Calu3 (cell line): ENCODE measurements at places on chromosomes 11 and 22.

DNA sequence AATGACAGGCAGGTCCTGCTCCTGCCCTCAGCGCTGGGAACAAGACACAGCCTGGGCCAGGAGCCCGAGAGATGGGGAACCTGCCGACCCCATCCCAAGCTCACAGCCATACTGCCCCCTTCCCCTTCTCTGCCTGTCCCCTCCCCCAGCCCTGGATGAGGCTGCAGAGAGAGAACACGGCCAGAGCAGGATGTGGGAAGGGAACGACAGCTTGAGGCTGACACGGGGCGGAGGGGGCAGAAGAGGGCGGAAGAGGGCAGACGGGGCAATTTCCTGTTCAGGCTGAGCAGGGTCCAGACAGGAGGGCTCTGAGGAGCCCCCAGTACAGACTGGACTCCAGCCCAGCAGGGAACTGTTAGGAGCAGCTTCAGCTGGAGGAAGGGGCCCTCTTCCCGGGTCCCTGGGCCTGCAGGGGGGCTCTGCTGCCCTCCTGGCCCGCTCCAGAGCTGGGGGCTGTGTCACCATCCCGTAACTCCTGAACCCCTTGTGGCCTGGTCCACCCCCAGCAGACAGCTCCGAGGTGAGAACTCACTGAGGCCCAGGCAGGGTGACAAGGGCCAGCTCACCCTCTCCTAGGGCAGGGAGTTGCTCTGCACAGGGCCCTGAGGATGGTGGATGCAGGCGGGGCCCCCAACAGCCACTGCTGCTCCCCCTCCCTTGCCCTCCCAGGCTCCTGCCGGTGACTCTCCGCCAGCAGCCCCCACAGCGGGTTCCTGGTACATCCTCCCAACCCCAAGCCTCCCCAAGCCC, 5.7 kb downstream of the CTSD start:
- H3K27ac ChIP-seq: no peak overlapping the region
- H3K4me3 ChIP-seq: no peak overlapping the region
- H3K27me3 ChIP-seq: no peaks in the 10 kb centered on the region
- no peak for DNase-seq

DNA sequence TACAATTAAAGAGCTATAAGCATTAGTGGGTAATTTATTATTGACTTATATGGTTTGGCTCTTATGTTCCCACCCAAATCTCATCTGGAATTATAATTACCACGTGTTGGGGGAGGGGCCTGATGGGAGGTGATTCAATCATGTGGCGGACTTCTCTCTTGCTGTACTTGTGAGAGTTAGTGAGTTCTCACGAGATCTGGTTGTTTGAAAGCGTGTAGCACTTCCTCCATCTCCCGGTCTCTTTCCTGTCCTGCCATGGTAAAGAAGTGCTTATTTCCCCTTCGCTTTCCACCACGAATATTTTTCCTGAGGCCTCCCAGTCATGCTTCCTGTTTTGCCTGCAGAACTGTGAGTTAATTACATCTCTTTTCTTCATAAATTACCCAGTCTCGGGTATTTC, 28.1 kb upstream of the CHORDC1 start:
- H3K4me1 ChIP-seq: no peaks in the 10 kb centered on the region
- H3K27ac ChIP-seq: no peak overlapping the region
- H3K36me3 ChIP-seq: no peaks in the 10 kb centered on the region
- no peak overlapping the region for H3K4me3 ChIP-seq

GRCh38 chr11:111300569-111300968, 2.2 kb downstream of the POU2AF3 start:
- peak overlapping the region; percentile 66 for H3K4me3 ChIP-seq
- no peaks in the 10 kb centered on the region for H3K27me3 ChIP-seq
- DNase-seq: no peak
- H3K36me3 ChIP-seq: peaks cover 8% of the 10 kb centered on the region

- H3K4me1 ChIP-seq: no peaks in the 10 kb centered on the region
- peaks cover 53% of the 10 kb centered on the region for H3K27me3 ChIP-seq
- H3K36me3 ChIP-seq: no peaks in the 10 kb centered on the region
- no peak overlapping the region for H3K4me3 ChIP-seq
- no peak for DNase-seq
Measured at GRCh38 chr11:123718469-123718868, 23.0 kb downstream of the ZNF202 start.

DNA sequence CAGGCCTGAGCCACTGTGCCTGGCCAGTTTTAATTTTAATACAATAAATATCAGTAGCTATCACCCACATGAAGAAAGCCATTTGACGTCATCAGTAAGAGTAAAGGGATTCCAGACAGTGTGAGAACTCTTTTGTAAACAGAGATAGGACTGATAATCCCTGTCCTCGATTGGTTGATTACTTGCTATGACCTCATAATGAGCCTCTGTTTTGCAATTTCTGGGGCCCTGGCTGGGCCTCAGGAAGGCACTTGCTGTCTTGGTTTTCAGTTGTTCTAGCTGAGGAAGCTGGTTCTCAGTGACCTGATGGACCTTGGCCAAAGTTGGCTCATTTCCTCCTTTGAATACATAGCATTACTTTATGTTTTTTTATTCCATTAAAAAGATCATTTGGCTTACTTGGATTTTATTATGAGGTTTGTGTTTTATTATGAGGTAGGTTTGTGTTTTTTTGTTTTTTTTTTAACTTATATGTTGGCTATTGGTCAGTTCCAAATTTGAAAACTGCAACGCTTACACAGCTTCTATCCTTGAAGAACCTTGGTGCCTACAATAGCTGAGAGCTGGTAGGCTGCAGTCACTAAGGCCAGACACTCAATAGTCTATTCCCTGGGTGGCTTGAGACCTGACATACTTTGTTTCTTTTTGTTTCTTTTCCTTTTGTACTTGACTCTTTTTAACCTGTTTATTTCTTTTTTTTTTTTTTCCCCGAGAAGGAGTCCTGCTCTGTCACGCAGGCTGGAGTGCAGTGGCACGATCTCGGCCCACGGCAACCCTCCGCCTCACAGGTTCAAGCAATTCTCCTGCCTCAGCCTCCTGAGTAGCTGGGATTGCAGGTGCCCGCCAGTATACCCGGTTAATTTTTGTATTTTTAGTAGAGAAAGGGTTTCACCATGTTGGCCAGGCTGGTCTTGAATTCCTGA, 20.0 kb downstream of the MARK2 start:
- peaks cover 13% of the 10 kb centered on the region for H3K4me1 ChIP-seq
- H3K27ac ChIP-seq: no peak overlapping the region
- no peaks in the 10 kb centered on the region for H3K27me3 ChIP-seq
- DNase-seq: no peak
- peaks cover 16% of the 10 kb centered on the region for H3K36me3 ChIP-seq

DNA sequence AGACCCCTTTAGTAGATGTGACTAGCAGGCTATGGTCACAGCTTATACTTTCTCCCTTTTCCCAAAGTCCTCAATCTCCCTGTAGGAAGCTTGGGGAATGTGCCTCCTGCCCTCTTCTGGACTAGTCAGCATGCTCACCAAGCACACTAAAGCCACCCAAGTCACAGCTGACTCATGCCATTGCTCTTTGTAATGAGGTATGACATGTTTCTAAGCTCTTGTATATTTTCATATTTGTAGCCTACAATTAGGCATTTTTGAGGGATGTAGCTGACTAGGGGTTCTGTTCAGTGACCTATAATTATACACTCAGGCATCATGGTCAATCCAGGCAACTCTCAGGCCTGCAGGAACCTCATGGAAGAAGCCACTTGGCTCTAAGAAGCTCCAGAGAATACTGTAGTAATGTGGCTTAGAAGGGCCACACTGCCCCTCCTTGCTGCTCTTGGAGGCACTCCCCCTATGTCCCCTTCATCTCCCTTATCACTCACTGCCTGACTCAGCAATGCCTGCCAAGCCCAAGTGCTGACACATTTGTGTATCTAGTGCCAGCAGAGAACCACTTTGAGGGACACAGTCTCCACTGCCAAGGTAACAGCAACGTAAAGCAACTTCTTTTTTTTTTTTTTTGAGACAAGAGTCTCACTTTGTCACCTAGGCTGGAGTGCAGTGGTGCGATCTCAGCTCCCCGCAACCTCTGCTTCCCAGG, 86.2 kb downstream of the RPL27A start:
- no peak overlapping the region for H3K4me3 ChIP-seq
- H3K27me3 ChIP-seq: no peaks in the 10 kb centered on the region
- H3K27ac ChIP-seq: no peak overlapping the region
- no peaks in the 10 kb centered on the region for H3K36me3 ChIP-seq
